Activated T-cell treated with anti-CD3 and anti-CD28 coated beads for 1 hour (primary cell): ENCODE measurements at places on chromosomes 3 and 15.

GRCh38 chr3:162366166-162366766 lies 869.7 kb downstream of the OTOL1 start:
- no peak for DNase-seq

- no peak for DNase-seq
Observed at GRCh38 chr3:122365073-122365472, 18.0 kb downstream of the MIX23 start.

GRCh38 chr15:35481992-35482391 lies 64.0 kb downstream of the DPH6 start:
- no peak for DNase-seq

DNA sequence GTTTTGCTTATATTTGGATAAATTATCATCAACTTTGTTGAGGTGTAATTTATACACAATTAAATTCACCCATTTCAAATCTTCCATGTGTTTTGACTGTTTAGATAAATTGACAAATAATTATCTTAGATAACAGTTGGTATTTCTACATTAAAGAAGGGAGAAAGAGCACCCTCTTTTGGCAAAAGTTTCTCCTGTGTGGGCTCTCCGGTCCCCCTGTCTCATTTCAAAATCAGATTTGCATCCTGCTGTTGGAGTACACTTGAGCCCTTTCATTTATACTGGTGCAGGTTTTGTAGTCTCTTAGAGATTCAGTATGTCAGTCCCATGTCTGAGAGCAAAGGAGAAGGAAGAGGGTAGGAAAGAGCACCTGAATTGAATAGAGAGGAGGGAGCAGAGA lies 49.4 kb downstream of the NKIRAS1 start:
- no peak for DNase-seq

DNA sequence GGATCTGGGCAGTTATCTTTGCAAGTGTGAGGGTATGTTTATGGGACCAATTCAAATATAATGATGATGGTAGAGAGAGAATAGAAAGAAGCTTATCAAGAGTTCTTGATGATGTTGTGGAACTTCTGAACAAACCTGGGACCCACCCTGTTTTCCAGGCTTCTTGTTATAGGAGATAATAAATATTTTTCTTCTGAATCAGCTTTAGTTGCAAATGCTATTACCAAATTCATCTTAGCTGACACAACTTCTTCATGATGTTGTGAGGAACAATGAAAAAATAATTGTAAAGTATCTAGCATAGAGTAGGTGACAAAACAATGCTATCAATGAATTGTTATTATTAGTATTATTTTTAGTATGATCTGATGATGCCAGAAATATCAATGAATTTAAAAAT lies 43.5 kb upstream of the PTX3 start:
- no peak for DNase-seq

DNA sequence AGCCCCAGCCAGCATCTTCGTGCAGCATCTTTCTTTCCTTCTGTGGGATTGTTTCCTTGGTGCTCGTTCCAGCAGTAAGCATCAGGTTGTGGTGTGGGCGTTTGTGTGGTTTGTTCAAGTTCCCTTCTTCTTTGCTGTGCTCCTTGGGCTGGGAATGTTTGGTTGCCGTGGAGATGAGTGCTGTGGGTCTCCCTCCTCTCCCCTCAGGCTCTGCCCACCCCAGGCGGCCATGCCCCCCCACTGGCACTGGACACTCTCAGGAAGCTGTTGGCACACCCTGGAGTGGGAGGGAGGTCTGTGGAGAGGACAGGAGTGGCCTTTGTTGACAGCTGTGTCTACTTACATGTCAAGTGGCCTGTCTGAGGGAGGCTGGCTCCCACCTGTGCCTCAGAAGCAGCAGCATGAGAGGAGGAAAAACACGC lies 46.5 kb upstream of the SACM1L start:
- no peak for DNase-seq

- DNase-seq: no peak
Observed at GRCh38 chr3:153260681-153261080, 98.7 kb downstream of the RAP2B start.

GRCh38 chr15:62749036-62749815 lies 293.3 kb upstream of the TPM1 start:
- no peak for DNase-seq

- no peak for DNase-seq
Observed at GRCh38 chr15:34652726-34653033, 69.2 kb upstream of the GOLGA8B start.

- no peak for DNase-seq
Observed at GRCh38 chr15:51046799-51047449, 47.8 kb downstream of the TNFAIP8L3 start.

DNA sequence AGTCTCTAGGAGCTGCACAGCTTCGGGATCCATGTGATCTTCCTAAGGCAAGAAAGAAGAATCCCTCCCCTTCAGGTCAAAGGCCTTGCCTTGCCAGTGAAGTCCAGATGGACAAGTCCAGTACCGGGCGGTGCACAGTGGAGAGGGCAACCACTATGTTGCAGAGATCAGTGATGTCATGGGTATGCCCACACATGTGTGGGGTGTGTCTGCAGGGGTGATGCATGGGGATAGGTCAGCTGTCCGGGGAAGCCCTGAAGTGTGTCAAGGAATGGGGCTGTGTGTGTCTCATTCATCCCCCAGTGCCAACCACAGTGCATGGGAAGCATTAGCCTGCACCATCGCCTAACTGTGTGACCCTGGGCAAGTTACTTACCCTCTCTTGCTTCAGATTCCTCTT lies 66.5 kb downstream of the TLE3 start:
- no peak for DNase-seq

DNA sequence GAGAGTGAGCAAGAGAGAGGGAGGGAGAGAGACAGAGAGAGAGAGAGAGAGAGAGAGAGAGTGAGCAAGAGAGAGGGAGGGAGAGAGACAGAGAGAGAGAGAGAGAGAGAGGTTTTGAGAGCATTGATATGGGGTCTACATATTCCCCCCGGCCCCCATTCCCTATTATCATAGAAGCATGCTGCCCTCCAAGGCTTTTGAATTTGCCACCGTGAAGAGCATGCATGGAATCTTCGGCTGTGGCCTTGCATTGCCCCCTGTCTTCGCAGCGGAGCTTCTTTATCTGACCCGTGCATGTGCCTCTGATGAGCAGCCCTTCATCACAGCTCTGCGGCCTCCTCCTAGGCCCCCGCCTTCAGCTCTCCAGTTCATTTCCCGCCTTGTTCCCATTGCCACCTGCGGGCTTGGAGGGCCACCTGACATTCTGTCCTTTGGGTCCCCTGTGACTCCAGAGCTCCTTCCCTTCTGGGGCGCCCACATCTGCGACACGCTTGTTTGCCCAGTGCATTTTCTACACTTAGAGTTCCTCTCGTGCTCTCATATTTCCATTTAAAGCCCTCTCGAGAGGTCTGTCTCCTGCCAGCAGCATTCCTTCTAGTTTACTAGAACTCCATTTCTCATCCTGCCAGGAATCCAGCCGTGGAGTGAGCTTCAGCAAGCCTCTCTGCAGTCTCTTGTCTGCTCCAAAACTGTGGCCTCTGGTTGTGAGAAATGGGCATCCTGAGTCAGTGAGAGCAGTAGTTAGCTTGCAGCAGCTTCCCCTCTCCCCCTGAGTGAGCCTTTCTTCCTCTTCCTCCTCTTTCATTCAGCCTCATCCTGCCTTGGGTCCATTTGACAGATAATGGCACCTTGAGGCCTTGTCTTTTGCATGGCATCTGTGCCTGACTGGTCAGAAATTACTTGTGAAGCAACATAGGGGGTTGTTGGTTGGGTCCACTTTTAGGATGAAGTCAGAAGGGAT lies 25.3 kb downstream of the LPP start:
- DNase-seq: no peak

- DNase-seq: no peak
Observed at GRCh38 chr15:66808181-66808824, 106.3 kb downstream of the SMAD6 start.

- no peak for DNase-seq
Observed at GRCh38 chr3:141870091-141870687, 6.3 kb upstream of the ATP1B3 start.

GRCh38 chr3:51539291-51539941 lies 897 bp downstream of the RAD54L2 start:
- peak; percentile 3 for DNase-seq

DNA sequence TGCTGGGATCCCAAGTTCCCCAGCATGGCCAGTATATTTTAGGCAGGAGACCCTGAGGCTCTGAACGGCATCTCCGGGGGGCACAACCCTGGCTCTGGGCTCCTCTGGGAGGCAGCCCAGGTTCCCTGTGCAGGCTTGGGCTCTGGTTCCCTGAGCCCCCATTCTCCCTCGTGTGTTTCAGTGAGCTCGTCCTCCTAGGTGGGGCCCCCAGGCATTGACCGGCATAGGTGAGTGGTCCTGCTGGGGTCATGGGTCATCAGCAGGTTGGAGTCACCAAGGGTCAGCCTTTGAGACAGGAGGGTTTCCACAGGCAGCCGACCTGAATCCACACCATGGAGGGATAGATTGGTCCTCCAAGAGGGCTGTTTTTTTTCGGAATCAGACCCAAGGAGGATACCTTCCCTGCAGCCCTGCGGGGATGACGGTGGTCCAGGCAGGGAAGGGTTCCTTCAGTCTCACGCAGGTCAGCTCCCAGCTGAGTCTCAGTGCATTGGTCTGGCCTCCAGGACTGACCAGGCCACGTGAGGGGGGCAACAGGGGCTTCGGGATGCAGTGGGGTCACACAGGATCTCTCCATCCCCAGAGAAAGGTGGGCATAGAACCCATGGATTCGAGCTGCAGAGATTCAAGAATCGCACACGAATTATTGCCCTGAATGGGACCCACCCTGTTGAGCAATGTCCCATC lies 226.0 kb downstream of the SNRPN start:
- DNase-seq: no peak

GRCh38 chr3:81692766-81693165 lies 68.7 kb downstream of the GBE1 start:
- no peak for DNase-seq

GRCh38 chr15:58587486-58587885 lies 155.7 kb downstream of the LIPC start:
- DNase-seq: no peak

DNA sequence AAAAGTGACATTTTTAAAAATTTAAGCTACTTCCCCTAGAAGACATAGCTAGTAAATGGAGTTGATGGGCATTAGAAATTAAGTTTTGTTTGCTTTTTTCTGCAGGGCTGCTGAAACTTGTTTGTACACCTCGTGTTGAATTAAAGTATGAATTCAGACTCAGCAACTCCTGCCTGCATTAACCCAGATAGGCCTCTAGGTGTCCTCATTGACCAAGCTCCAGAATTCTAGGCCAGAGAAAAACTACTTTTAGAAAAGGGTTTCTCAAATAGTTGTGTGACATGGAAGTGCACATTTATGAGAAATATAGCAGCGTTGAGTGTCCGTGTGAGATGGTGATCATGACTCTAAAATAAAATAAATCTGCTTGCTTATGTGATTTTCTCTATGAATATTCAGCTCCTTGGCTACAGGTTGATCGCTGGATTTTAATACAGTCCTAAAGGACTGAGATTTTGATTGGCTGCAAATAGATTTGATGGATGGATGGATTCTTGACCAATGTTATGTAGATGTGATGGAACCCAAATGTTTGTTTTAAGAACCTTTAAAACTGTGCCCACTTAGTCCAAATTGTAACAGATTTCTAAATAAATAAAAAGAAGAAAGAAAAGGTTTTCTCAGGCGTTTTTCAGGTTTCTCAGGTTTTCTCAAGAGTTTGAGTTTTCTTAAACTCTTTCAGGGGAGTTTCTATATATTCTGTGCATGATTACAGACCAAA lies 39.4 kb upstream of the LMOD3 start:
- no peak for DNase-seq

DNA sequence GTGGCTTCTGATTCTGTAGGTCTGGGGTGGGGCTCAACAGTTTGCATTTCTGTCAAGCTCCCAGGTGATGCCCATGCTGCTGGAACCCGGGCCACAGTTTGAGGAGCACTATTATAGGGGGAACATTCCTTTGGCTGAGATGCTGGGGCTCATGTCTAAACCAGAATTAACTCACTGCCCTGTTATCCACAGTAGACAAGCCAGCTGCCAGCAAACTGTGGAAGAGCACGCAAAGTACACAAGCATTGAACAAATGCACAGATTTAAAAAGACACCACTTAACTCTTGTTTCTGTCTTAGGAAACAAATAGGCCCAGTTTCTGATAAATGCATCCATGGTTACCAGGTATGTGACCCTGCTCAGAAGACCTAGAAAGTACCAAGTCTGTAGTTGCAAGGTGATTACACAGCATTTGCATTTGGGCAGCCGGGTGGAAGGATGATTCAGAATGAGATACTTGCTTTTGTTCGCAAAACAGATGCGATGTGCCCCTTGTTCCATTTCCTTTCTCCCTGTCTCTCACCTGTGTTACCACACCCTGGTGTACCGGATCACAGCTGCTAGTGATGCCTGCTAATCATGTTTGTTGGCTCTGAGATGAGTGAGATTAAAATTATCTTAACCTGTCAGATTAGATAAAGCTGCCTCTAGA lies 12.4 kb downstream of the GYG1 start:
- DNase-seq: no peak

- no peak for DNase-seq
Observed at GRCh38 chr3:24138876-24139256, 193.8 kb downstream of the NR1D2 start.

GRCh38 chr15:100108346-100108745 lies 233.4 kb downstream of the ADAMTS17 start:
- DNase-seq: no peak

GRCh38 chr3:133824961-133825485 lies 19.4 kb downstream of the SRPRB start:
- no peak for DNase-seq

GRCh38 chr3:193791041-193792032 lies 198.3 kb downstream of the OPA1 start:
- DNase-seq: no peak

- no peak for DNase-seq
Observed at GRCh38 chr3:186511245-186511644, 32.9 kb downstream of the CRYGS start.

GRCh38 chr3:153443961-153444360 lies 281.9 kb downstream of the RAP2B start:
- no peak for DNase-seq

DNA sequence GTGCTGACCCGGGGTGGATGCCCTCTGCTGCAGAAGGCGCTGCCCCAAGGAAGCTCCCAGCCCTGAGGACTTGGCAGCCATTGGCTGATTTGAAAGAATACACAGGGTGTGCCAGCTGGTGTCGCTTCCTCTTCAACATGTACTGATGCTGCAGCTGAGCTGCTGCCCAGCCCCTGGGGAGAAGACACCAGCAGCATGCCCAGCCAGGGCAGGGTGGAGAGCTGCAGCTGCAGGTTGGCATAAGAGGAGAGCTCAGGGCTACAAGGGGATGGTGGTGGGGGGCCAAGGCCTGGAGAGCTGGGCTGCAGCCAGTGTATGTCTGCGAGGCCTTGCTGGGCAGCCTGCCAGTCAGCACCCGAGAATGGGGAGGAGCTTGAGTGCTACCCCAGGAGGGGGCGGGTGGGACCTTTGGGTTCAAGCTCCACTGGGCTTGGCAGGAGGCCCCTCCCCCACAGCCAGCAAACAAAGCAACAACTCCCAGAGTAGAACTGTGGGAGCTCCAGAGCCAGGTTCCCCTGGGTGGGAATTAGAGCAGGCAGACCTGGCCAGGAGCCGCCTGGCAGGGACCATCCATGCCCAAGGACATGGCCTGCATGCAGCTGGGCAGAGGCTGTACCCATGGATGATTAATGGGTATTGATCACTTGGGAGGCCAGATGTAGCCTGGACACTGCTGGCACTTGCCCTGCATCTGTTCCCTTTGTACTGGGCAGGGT lies 9.2 kb upstream of the SEMA4B start:
- peak; percentile 23 for DNase-seq

GRCh38 chr3:65535260-65535659 lies 503.5 kb downstream of the MAGI1 start:
- DNase-seq: no peak
